Esophagus squamous epithelium (tissue), 5 donors: ENCODE measurements at places on chromosomes 7 and 10.

- DNase-seq, result no peak
Measured at GRCh38 chr7:7810826-7811225, 92.4 kb upstream of the RPA3 start.

DNA sequence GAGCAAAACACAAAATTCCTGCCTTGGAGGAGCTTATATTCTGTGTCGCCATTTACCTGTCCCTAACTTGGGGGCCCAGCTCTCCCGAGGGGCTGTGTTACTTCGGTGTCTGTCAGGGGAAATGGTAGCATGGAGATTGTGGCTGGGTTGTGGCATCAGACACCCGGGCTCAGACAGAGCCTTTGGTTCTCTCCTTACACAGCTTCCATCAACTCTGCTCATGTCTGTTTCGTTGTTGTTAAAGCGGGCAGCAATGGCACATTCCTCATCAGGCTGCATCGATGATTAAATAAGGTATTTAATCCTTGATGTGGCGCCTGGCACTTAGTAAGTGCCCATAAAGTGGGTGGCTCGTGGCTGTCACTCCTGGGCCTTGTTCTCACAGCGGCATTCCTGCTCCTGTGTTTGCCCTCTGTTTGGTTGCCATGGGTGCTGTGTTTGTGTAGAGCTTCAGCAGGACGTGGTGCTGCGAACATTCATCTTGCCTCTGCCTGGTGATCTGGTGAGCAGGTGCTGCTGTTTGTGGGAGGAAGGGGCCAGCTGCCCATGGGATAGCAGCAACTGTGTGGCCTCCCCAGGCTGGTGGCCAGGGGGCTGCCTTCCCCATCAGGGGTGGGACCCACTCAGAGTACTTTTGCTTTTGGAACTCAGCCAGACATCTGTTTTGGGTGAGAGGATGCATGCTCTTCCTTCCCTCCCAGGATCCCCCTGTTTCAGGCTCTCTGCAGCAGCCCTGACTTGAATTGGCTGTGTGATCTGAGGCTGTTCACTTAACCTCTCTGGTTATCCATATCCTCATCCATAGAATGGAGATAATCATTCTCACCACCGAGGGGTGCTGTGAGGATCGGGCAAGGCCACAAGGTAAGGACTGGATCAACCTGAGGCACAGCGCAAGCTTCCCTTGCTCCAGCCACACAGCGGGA, 207.2 kb upstream of the SVIL start:
- DNase-seq, result no peak

GRCh38 chr7:4174016-4174415, 508.1 kb upstream of the FOXK1 start:
- no peak for DNase-seq

DNA sequence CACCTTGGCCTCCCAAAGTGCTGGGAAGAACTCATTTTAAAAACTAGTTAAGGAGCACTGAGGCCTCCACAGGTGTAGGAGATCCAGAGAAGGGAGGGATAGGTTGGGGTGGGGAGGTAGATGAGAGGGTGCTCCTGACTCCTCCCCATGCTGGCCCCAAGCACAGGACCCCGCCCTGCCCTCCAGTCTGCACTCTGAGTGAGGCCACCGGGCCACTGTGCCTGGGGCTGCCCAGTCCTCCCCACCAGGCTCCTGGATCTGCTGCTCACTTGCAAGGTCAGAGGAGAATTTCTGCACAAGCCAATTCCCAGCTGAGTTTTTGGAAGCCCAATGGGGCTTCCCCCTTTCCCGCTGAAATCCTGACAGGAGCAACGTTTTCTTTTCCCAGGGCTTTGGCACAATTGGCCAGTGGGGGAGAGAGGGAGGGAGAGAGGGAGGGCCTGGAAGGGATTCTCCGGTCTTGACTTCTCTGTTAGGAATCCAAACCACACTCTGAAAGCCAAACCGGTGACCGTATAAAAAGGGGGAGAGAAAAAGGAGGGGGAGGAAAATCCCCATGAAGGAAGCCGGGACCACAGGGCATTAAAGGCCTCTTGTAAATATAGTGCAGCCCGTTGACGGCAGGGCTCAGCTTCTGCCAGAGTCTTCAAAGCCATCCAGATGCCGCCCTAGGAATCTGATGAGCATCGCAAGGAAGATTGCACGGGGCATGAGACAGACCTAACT, 116.2 kb downstream of the SH3PXD2A start:
- DNase-seq, result no peak

DNA sequence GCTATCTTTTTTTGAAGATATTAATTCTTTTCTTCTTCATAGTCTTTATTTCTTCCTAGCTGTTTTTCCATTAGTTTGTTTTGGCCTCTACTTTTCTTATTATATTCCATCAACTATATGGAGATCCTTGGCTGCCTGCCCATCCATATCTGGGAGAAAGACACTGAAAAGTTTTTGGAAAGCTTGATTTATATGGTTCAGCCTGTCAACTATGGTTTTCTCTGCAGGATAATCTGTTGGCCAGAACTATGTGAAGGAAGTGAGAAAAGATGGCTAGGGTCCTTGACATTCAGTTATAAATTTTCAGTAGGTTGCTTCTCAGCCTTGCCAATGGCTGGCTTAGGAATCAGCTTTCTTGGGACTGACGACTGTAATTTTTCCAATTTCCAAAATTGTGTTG, 10.0 kb upstream of the CDK14 start:
- no peak for DNase-seq

DNA sequence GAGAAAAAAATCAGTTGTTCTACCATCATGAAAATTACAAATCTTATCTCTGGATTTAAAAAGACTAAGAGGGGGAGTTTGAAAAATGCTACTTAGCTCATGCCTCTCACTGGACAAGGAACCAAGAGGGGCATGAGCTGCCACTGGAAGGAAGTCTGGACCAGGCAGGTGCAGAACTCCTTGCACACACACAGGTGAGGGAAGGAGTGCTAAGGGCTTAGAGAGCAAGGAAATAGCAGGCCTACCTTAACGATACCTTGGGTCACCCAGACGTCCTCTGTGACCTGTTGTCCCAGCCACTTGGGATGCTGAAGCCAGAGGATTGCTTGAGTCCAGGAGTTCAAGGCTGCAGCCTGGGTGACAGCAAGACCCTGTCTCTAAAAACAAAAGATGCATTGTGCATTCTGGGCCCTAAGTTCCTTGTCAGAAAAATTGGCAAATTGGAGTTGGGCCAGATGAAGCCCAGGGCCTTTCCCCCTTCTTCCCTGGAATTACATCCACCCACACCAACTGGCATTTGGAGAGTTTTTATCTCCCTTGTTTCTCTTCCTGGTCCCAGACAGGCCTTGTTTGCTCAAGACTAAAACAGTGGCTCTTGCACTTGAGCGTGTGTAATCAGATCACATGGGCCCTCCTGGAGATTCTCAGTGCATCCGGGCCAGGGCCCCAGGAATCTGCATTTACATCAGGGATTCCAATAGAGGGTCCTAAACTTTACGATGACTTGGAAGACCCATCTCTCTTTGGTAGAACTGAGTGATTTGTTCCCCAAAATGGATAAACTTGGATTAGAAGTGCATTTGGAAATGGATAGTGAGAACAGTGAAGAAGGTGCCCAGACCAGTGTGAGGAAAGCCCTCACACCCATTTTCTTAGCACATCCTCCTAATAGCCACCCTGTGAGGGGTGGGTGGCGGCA, 3.0 kb downstream of the DDIT4 start:
- DNase-seq, result no peak

- DNase-seq, result no peak
Measured at GRCh38 chr7:94832051-94832450, 75.3 kb upstream of the PPP1R9A start.

DNA sequence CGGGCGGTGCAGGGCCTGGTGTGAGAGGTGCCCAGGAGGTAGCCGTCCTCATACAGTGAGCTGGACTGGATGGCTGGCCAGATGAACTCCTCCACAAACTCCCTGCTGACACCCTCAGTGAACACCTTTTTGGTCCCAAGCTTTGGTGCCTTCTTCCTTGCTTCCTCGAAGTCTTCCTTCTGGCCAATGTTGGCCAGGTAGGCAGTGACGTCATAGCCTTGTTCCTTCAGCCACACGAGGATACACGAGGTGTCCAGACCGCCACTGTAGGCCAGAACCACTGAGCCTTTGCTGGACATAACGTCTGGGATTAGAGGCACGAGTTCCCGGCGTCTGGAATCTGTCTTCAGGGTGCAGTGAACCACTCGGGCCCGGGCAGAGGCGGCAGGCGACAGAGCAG, 206.8 kb upstream of the SP4 start:
- no peak for DNase-seq

- no peak for DNase-seq
Measured at GRCh38 chr10:34380856-34381255, 434.2 kb downstream of the PARD3 start.

GRCh38 chr10:72323771-72324191, 30.9 kb downstream of the DNAJB12 start:
- DNase-seq, result no peak

DNA sequence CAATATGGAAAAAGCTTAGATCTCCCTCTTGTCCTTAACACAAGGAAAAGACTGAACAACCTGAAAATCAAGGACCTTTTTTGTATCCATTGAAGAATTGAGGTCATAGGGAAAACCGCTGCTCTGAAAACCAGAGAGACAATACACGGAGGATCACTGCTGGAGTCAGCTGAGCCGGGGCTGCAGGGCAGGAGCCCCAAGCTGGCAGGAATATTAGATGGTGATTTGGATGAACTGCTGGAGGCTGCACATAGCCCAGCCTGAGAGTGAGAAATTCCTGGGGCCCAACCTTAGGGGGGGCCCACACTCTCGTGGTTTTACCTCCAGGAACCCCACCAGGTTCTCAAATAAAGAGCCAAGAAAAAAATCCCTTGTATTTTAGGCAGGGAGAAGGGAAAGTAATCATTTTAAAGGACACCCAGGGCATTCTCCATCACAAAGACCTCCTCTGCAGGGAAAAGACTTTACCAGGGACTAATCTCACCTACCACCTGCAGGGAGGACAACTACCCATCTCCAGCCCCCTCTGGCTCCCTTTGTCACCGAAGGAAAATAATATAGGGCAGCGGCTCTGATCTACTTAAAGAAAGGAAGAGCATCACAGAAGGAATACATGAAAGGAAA, 55.4 kb upstream of the RNF32 start:
- no peak for DNase-seq

- DNase-seq, result no peak
Measured at GRCh38 chr10:97771913-97772823, at the start of gene SFRP5. Gene SFRP5 (minus strand): TSS chr10:97771999. CDS start chr10:97771833, 166 bp downstream.

GRCh38 chr10:12782537-12782936, 219.0 kb downstream of the CCDC3 start:
- no peak for DNase-seq

GRCh38 chr7:37039131-37039749, 314.9 kb upstream of the AOAH start:
- no peak for DNase-seq

DNA sequence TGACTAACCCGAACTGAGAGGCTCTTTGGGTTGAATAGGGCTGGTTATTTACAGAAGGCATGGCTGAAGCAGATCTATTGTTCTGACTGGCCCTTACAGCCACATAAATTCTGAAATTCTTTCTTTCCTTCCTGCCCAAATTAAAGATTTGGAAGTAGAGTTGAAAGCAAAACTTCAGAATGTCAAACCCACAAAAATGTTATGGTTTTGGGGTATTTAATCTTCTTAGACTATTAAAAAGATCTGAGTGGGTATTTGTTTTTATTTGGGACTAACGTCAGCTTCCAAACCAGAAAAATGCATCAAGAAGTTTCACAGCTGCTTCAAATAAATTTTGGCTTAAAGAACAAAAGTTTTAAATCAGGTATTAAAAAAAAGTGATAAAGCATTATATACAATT, 124.5 kb downstream of the AHR start:
- DNase-seq, result no peak

DNA sequence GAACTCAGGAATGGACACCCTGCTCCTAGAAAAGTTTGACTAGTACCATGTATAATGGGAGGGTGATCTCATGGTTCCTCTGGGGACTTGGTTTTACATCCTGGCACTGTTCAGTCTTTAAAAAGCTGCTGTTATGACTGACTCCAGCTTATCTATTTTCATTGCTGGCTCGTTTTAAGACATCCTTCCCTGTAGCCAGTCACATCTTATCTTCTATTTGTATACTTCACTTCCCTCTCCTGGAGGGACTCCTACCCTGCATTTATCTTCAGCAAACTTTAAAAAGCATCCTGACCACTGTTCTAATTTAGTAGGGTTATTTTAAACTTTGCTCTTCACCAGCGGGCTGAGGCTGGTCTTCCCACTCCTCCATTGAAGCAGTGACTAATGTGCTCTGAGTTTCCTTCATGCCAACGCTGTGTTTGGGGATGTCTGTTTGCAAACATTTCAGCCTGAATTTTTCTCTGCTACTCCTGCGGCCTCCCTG, 72.9 kb upstream of the ARMC3 start:
- no peak for DNase-seq

GRCh38 chr10:58384095-58384494, 1.1 kb upstream of the TFAM start:
- DNase-seq, result no peak

- DNase-seq, result no peak
Measured at GRCh38 chr10:11425676-11426075, 185.8 kb downstream of the USP6NL start.

- no peak for DNase-seq
Measured at GRCh38 chr7:98681511-98681910, 64.4 kb downstream of the NPTX2 start.

GRCh38 chr10:124696446-124697392, 47.5 kb downstream of the FAM53B start:
- DNase-seq, result no peak

DNA sequence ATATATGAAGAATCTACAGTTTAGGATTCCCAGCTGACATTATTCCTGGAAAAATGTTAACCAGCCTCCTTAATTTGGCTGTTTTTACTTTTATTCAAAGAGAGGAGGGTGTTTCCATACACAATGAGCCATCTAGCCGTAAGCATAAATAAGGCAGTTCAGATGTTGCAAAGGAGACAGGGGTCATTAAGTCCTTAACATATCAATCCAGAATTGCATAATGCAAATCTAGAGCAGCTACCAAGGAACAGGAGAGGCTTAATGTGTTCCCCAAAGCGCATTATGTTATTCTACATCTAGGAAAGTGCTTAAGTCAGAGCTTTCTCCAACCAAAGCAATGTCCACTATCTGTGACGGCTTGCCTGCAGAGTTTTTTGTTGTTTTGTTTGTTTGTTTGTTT, 32.4 kb upstream of the TCF7L2 start:
- no peak for DNase-seq

DNA sequence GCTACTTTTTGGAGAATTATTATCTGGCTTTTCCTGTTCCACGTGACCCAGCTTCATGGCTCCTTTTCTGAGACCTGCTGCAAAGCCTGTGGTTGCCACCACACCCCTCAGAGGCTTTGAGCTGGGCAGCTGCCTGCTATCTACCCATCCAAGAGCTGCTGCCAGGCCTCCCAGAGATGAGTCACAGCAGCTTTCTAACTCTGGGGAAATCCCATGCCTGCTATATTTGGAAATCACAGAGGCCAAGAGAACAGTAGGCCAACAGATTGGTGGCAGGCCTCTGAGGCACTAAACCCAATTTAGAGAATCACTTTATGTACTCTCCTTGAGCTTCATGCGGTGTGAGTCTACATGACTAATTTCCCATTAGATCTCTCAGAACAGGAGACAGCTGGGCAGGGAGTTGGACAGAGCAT, 35.2 kb downstream of the SGCE start:
- no peak for DNase-seq

- DNase-seq, result no peak
Measured at GRCh38 chr7:76424413-76425111, at the start of gene ZP3. Gene ZP3 (plus strand): TSS chr7:76424950. CDS start chr7:76424965, 15 bp downstream.
